ENCODE measurements at places on chromosomes 4 and X.

DNA sequence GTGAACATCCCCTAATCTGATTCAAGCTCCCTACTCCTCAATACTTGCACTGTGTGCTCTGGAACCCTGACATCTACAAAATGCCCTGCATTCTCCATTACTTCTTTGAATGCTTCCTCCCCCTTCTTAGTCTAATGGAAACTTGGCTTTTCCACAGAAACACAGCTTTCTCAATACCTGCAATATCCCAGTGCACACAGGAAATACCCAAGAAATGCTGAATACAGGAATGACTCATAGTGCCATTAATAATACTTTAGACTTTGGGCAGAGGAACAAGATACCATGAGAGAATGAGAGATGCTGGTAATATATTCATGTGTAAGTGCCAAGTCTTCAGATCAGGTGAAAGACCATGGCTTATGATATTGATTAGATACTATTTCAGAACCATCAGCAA lies 5.6 kb downstream of the QRFPR start:
- no peak for DNase-seq

GRCh38 chr4:142886566-142886965 lies 40.5 kb upstream of the INPP4B start:
- DNase-seq = no peak

DNA sequence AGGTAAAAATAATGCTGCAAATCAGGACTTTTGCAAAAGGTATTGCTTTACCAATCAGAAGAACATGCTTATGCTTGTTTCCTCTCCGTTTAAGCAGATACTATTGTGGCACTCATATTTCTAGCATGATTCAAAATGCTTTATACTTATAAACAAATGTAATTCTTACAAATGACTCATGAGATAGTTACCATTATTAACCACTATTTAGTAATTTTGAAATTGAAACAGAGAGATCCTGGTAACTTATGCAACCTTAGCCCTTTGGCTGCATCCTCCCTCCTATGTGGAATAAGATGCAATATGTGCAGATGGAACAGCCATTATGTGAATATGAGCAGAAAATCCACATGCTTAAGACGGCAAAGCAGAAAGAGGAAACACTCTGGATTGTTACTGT lies 164.7 kb downstream of the PCDH18 start:
- DNase-seq = no peak

- no peak for DNase-seq
Measured at GRCh38 chr4:158202481-158202880, 7.8 kb upstream of the TMEM144 start.

DNA sequence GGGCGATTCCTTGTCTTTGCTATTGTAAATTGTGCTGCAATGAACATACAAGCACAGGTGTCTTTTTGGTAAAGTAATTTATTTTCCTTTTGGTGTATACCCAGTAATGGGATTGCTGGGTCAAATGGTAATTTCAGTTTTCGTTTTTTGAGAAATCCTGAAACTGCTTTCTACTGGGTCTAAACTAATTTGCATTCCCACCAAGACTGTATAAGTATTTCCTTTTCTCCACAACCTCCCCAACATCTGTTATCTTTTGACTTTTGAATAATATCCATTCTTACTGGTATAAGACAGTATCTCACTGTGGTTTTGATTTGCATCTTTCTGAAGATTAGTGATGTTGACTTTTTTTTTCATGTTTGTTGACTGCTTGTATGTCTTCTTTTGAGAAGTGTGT lies 2506.0 kb downstream of the PCDH7 start:
- no peak for DNase-seq

GRCh38 chr4:19693936-19694570 lies 557.7 kb upstream of the SLIT2 start:
- DNase-seq = no peak

GRCh38 chr4:104964410-104965175 lies 182.1 kb upstream of the TET2 start:
- no peak for DNase-seq

- no peak for DNase-seq
Measured at GRCh38 chr4:25658777-25659176, 3.1 kb downstream of the SLC34A2 start.

DNA sequence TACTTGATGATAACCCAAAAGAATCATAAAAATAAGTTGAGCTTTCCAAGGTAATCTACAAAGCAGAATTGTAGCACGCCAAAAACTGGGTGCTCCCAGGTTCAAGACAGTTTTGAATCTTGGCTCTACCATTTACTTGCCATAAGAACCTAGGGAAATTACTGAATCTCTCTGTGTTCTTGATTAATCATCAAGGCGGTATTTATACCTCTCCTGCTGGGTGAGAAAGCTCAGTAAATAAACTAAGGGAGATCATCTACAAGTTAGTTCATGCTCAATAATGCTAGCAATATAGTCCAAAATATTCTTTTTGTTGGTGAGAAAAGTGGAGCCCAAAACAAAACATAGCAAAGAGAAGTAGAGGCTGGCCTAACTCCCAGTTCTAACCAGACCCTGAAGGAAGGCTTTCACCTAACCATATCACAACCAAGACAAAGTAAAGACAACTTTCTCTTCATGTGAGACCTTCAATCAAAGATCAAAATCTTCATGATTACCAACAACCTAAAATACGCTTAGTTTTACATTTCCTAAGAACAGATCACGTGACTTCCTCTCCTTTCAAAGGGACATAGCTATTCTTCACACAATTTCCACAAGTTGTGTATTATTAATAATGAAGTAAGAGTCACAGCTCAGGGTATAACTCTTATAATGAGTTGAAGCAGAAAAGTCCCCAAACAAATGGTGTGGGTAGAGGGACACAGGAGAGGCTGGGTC lies 34.4 kb downstream of the TNIP3 start:
- DNase-seq = no peak

DNA sequence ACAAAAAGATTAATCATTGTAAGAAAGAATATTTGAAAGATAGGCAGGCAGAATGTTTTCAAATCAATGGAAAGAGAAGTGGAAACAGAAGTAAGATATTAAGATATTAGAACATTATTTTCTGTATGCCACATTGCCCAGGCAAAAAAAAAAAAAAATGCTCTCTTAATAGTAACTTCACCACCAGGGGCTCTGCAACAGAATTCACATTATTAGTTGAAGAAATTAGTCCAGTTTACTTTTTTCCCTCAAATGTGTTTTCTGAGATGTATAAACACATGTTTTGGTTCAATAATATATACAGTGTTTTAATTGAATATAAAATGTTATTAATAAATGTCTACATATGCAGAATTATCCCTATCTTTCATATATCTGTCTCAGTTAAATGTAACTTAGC lies 78.0 kb upstream of the ADAD1 start:
- DNase-seq = no peak

DNA sequence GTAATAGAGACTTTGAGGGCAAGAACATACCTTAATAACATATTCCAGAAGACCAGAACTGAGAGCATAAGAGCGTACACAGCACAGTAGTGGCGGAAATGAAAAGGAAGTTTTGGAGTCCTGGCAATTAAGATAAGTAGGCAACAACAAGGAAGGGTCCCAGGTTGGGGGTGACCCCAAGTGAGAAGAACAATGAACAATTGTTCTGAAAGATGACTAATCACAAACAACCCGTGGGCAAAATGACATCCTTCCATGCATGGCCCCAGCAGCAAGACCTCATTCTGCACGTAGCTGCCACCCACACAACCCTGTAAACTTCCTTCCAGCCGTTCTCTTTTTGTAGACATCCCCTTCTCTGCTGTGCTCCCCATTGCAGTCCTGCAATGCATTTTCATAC lies 384.4 kb upstream of the PABPC4L start:
- no peak for DNase-seq

DNA sequence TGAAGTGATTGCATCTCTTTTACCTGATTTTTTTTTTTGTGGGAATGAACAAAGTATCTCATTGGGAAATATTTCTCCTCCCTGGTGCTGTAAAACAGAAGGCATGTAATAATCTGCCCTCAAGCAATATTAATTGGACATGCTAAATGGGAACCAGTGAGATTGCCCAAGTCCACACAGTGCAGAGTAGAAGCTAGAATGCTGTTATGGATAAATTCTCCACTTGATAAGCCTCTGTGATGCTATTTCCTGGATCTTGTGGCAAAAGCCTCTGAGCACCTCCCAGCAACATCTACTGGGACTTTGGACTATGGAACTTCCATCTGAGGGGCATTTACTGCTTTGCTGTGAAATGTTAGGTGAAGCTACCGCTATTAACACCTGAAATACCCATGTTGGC lies 46.9 kb upstream of the YTHDC1 start:
- no peak for DNase-seq

- peak; percentile 32 for DNase-seq
Measured at GRCh38 chrX:23742174-23742696, 841 bp downstream of the ACOT9 start.

DNA sequence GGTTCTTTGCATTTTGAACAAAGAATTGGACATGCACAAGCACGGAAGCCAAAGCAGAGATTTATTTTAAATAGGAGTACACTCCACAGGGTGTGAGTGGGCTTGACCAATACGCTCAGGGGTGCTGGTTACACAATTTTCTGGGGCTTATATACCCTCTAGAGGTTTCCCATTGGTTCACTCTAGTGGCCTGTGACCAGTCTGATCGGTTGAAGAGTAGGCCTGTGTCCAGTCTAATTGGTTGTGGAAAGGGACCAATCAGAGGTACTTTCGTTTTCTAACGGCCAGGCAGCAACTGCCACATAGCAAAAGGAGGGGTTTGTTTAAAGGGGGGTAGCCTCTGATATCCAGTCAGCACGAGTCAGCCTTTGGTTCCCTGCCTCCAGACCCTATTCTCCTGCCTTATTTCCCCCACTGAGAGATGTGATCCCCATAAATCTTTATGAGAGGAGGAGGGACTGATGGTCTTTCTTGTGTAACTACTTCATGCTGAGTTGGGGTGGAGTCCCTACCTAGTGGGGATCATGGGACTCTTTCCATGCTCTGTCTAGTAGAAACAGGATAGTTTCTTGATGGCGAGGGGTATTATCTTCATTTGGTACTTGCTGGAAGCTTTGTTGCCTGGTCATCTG lies 11.3 kb upstream of the AREG start:
- DNase-seq = peak; percentile 69

Data from HepG2 (cell line).